ENCODE measurements at places on chromosomes 6 and 20. TPM values are rescaled to one million over a fixed set of nuclear protein-coding genes. Genes with fewer than 3 reads are reported as not detected.

Gene RHAG
- not detected for total RNA-seq

Gene CALHM4
- total RNA-seq, result not detected

Gene LAMA2
- total RNA-seq, result 3.4 TPM

Gene ADGRB3
- total RNA-seq, result not detected

Gene CST9L
- total RNA-seq, result not detected

Gene SLC26A8
- 0.37 TPM for total RNA-seq

Gene TAP2
- 92.6 TPM for total RNA-seq

Gene NCOA7
- 62.4 TPM for total RNA-seq

GRCh38 chr6:81856872-81857271 is 104.4 kb upstream of the TENT5A start:
- H3K4me3 ChIP-seq, result no peak overlapping the region
- no peak for DNase-seq
- no peaks in the 10 kb centered on the region for H3K36me3 ChIP-seq
- no peaks in the 10 kb centered on the region for H3K27me3 ChIP-seq
- H3K4me1 ChIP-seq, result no peaks in the 10 kb centered on the region

DNA sequence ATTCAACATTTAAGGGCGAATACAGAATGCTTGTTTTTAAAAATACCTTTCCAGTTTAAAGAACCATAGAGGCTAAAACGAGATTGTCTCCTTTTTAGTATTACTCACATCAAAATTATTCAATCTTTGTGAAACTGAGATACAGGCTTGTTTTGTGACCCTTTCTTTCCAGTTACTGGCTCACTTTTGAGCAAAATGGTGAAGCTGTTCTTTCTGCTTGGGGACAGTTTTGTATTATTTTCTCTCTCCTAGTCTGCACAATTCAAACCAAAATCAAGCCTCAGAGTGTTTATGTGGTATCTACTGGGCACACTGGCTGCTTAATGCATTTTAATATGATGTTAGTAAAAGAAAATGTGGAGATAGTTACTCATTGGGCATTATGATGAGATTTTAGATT is 36.5 kb downstream of the HIVEP1 start:
- H3K36me3 ChIP-seq, result peaks cover 2% of the 10 kb centered on the region
- H3K27me3 ChIP-seq, result no peaks in the 10 kb centered on the region
- peaks cover 53% of the 10 kb centered on the region for H3K4me1 ChIP-seq
- DNase-seq, result no peak

DNA sequence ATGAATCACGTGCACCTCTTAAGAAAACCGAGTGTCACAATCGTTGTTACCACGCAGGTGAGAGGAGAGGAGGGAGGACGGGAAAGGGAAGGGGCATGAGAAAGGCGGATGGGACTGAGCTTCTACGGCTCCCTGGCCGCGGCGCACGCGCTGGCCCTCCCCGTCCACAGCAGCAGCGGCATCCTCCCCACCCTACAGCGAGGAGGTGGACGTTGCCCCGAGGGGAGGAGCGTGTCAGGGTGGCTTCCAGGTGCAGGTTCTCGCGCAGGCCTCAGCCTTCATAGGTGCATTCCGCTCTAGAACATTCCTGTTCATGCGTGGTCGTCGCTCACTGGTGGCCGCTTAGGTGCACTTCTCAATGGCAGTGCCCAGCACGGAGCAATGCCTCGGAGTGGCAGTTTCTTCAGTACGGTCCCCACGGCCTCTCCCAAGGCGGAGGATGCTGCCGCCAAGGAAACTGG is 29.7 kb upstream of the AFDN start:
- no peak for DNase-seq
- H3K4me3 ChIP-seq, result peak overlapping the region; percentile 75
- H3K27me3 ChIP-seq, result peaks cover 82% of the 10 kb centered on the region
- H3K27ac ChIP-seq, result no peak overlapping the region
- peaks cover 12% of the 10 kb centered on the region for H3K4me1 ChIP-seq

GRCh38 chr6:33696548-33697518 is 14.7 kb downstream of the UQCC2 start:
- peaks cover 45% of the 10 kb centered on the region for H3K4me1 ChIP-seq
- no peaks in the 10 kb centered on the region for H3K27me3 ChIP-seq
- peak overlapping the region; percentile 99 for H3K27ac ChIP-seq
- DNase-seq, result no peak

DNA sequence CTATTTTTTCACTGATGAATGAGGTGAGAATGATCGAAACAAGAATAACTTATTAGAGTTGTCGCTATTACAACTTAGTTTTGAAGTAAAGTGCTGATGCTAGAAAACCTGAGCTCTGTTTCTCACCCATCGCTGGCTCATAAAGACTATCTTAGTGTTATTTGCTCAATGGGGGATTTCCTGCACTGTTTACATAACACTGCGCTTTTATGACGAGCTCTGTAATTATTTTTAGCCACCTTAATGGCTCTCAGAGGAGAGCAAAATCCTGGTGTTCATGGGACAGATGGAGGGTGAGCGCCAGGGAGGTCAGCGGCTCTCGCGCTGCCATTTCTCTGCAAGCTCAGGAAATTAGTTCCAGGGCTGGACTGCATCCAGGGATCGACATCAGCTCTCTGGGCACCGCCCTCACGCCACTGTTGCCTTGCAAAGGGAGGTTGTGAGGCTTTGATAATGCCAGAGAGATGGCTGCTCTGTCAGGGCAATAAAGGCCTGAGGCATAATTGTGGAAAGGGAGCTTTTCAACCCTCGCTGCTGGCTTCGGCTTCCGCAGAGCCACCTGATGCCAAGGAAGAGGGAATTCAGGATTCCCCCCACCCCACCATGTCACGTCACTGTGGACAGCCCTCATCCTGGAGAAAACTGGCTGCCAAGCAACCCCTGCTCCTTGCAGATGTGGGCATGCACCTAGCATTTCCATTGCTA is 72.0 kb downstream of the DACT2 start:
- no peak for DNase-seq
- H3K27me3 ChIP-seq, result peaks cover 33% of the 10 kb centered on the region
- no peak overlapping the region for H3K4me3 ChIP-seq
- H3K36me3 ChIP-seq, result peaks cover 2% of the 10 kb centered on the region

DNA sequence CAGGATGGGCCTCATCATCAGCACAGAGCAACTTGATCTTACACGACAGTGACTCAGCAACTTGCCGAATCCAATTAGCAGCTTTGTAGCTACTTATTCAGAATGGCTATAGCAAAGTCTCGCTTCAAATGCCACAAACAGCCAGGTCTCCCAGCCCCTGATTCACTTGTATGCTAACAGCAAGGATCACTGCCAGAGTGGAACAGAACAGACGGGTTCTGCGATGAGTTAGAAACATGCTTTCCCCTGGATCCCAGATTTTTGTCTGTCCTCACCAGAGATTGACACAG is 254.4 kb downstream of the NRN1 start:
- peak overlapping the region; percentile 2 for H3K27ac ChIP-seq
- no peaks in the 10 kb centered on the region for H3K4me1 ChIP-seq
- no peak for DNase-seq
- peaks cover 12% of the 10 kb centered on the region for H3K36me3 ChIP-seq

- H3K4me3 ChIP-seq, result peak overlapping the region; percentile 91
- H3K27me3 ChIP-seq, result no peaks in the 10 kb centered on the region
- peaks cover 62% of the 10 kb centered on the region for H3K4me1 ChIP-seq
Measured at GRCh38 chr6:31401403-31401802, 2.0 kb upstream of the MICA start.

- H3K27ac ChIP-seq, result no peak overlapping the region
- DNase-seq, result no peak
- peaks cover 7% of the 10 kb centered on the region for H3K4me1 ChIP-seq
- peaks cover 21% of the 10 kb centered on the region for H3K27me3 ChIP-seq
- H3K36me3 ChIP-seq, result no peaks in the 10 kb centered on the region
- no peak overlapping the region for H3K4me3 ChIP-seq
Measured at GRCh38 chr6:166277018-166277417, 31.2 kb downstream of the PRR18 start.

GRCh38 chr6:39904946-39905639 is 29.2 kb downstream of the MOCS1 start:
- H3K27me3 ChIP-seq, result peaks cover 15% of the 10 kb centered on the region
- no peak overlapping the region for H3K4me3 ChIP-seq
- no peaks in the 10 kb centered on the region for H3K36me3 ChIP-seq
- H3K4me1 ChIP-seq, result no peaks in the 10 kb centered on the region
- H3K27ac ChIP-seq, result no peak overlapping the region

- H3K4me1 ChIP-seq, result no peaks in the 10 kb centered on the region
- peaks cover 65% of the 10 kb centered on the region for H3K27me3 ChIP-seq
- H3K27ac ChIP-seq, result no peak overlapping the region
- no peak for DNase-seq
- H3K4me3 ChIP-seq, result no peak overlapping the region
Measured at GRCh38 chr20:719816-720215, 44.2 kb upstream of the SCRT2 start.

GRCh38 chr20:35711588-35712209 is 12.5 kb downstream of the ROMO1 start:
- peaks cover 34% of the 10 kb centered on the region for H3K4me1 ChIP-seq
- H3K27ac ChIP-seq, result peak overlapping the region; percentile 80
- DNase-seq, result no peak
- H3K4me3 ChIP-seq, result peak overlapping the region; percentile 73
- H3K36me3 ChIP-seq, result peaks cover 9% of the 10 kb centered on the region

- no peak overlapping the region for H3K4me3 ChIP-seq
- DNase-seq, result no peak
Measured at GRCh38 chr6:167937948-167938911, 59.2 kb upstream of the KIF25 start.

DNA sequence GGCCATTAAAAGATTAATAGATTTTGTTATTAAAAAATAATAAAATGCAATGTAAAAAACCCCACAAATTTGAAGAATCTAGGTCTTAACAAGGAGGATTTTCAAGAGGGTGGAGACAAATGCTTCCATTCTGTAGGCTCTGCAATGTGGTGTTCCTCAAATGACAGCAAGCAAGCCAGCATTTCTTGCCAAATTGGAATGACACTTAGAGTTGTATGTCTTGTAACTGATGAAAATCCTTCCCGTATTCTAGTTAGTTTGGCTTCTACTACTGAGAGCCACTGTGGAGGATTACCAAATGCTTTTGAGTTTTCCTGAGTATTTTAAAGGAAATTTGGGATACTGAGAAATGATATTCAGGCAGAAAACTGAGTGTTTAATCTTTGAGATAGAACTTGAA is 1225.5 kb upstream of the CITED2 start:
- H3K4me1 ChIP-seq, result peaks cover 2% of the 10 kb centered on the region
- no peak overlapping the region for H3K4me3 ChIP-seq
- H3K36me3 ChIP-seq, result no peaks in the 10 kb centered on the region
- no peak for DNase-seq
- H3K27me3 ChIP-seq, result peaks cover 15% of the 10 kb centered on the region

DNA sequence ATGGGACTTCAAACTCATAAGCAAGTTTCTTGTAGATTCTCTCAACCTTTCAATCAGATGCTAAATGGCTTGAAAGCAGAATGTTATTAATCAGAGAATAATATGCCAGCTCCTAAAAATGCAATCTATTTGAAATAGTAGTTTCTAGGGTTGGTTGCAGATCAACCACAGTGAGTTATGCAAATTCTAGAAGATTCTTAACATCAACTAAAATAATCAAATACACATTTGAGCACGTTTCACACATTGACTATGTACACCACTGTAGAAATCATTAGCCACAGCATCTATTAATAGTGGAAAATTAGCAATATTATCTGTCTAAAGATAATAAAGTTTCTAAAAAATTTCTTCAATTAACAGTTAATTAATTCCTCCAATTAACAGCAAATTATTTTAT is 141.9 kb upstream of the GJE1 start:
- no peaks in the 10 kb centered on the region for H3K36me3 ChIP-seq
- no peak overlapping the region for H3K4me3 ChIP-seq
- no peaks in the 10 kb centered on the region for H3K4me1 ChIP-seq
- peaks cover 6% of the 10 kb centered on the region for H3K27me3 ChIP-seq
- no peak for DNase-seq

DNA sequence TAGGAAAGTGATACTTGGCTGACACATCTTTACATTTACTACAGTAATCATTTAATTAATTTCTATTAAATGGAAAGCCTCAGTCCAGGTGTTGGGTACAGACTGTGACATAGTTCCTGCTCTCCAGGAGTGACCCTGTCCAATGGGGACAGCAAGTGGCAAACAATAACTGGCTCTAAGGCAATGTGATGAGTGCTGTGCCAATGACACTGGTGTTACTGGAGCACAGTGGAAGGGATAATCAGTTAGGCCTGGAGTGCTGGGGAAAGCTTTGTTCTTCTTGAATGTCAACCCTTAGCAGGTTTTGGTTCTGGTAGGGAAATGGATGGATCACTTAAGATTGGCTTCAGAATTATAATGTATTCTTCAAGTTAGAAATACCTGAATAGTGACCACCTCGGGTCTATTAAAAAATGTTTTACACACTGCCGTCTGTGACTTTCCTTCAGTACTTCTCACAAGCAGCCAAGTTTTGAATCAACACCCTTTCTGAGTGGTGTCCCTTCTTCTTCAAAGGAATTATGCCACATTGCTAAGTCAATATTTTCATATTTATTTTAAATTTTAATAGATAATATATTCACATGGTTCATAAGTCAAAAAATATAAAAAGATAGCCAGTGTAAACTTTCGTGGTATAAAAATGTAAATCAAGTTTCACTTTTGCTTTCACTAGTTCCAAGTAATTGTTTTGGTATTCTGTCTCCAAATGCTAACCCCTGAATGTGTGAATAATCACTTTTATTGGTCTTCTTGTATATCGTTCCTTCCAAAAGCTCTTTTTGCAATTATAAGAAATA is 9.6 kb downstream of the CMTR1 start:
- H3K27ac ChIP-seq, result peak overlapping the region; percentile 89
- H3K27me3 ChIP-seq, result no peaks in the 10 kb centered on the region
- peaks cover 9% of the 10 kb centered on the region for H3K36me3 ChIP-seq

DNA sequence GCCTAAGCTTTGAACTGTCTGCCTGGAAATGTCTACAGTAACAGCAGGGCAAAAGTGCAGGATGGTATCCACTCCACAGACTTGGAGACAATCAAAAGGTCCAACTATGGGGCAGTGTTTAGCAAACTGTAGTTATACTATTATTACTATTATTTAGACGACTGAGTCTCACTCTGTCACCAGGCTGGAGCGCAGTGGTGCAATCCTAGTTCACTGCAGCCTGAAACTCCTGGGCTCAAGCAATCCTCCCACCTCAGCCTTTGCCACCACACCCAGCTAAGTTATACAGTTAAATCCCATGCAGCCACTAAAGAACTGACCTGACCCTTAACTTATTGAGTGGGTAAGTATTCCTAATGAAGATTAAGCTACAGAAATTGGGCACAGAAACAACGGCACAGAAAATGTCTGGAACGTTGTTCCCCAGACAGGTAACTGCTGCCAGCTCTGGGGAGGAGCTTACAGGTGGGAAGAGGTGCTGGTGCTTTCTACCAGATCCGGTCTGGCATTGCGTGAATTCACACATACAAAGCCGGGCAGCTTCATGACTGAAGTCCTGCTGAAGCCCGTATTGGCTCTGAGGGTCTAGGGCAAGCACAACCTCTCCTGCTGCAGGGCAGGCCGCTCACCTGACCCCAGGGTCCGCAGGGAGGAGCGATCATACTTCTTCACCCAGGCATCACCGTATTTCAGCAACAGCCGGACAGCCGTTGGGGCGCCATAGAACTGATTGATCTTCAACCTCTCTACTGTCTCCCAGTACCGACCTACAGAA is 27.0 kb upstream of the APMAP start:
- no peak for DNase-seq
- peaks cover 2% of the 10 kb centered on the region for H3K36me3 ChIP-seq
- H3K27ac ChIP-seq, result no peak overlapping the region
- H3K4me1 ChIP-seq, result peaks cover 8% of the 10 kb centered on the region
- H3K4me3 ChIP-seq, result no peak overlapping the region
- no peaks in the 10 kb centered on the region for H3K27me3 ChIP-seq

GRCh38 chr20:18831830-18832499 is 18.4 kb downstream of the SCP2D1 start:
- H3K27ac ChIP-seq, result no peak overlapping the region
- H3K27me3 ChIP-seq, result peaks cover 40% of the 10 kb centered on the region
- H3K36me3 ChIP-seq, result no peaks in the 10 kb centered on the region

All from T-helper 17 cell (primary cell).